Activated naive CD8-positive, alpha-beta T cell treated with anti-CD3 and anti-CD28 coated beads for 36 hours (primary cell): ENCODE measurements at places on chromosomes 4 and X. TPM values are rescaled to one million over a fixed set of nuclear protein-coding genes. Genes with fewer than 3 reads are reported as not detected.
A peak's percentile ranks its signal among the peaks of the same experiment; 100 is the strongest.

Gene MAGEC3
- total RNA-seq, result not detected

Gene CT45A10
- total RNA-seq, result not detected

Gene GALNTL6
- total RNA-seq, result not detected

Gene PCDH19
- not detected for total RNA-seq

Gene XKRX
- total RNA-seq, result 0.60 TPM

Gene BEND4
- total RNA-seq, result 1.4 TPM

Gene NAP1L3
- 3.2 TPM for total RNA-seq

DNA sequence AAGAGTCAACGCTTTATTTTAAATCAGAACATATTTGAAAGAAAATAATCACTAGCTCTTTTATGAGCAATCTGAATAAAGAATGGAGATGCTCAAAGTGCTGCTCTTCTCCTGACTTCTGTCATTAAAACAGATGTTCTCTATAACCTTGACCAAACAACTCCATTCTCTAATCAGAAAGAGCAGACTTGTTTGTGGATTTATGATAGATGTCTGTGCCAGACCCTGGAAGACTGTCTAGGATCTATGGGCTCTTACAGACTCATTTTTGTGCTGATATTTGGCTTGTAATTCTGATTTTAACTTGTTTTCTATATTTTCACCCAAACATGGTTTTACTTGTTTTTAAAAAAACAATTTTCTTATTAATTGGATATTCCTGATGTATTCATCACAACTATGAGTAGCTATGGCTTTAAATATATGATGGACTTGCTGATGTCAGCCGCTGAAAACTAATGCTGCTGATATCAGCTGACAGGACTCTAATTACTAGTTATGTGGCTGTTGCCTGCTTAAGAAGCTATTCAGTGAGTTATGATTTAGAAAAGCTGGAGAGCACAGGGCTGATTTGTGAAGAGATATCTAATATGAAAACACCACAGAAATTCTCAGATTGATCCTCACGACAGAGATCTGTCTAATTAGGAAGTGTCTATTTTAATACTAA lies 31.6 kb upstream of the MAML3 start:
- H3K4me3 ChIP-seq, result no peak overlapping the region
- no peak overlapping the region for H3K27ac ChIP-seq
- H3K27me3 ChIP-seq, result peaks cover 3% of the 10 kb centered on the region
- H3K4me1 ChIP-seq, result no peaks in the 10 kb centered on the region
- DNase-seq, result no peak

- H3K27me3 ChIP-seq, result peaks cover 5% of the 10 kb centered on the region
- DNase-seq, result no peak
- H3K4me3 ChIP-seq, result no peak overlapping the region
- H3K36me3 ChIP-seq, result no peaks in the 10 kb centered on the region
- H3K27ac ChIP-seq, result no peak overlapping the region
Measured at GRCh38 chr4:13888112-13888511, 260.6 kb upstream of the BOD1L1 start.

- H3K36me3 ChIP-seq, result peaks cover 36% of the 10 kb centered on the region
- no peak overlapping the region for H3K4me3 ChIP-seq
- DNase-seq, result no peak
- H3K4me1 ChIP-seq, result peaks cover 34% of the 10 kb centered on the region
- no peak overlapping the region for H3K27ac ChIP-seq
Measured at GRCh38 chrX:9482408-9482807, 17.6 kb downstream of the TBL1X start.

- no peaks in the 10 kb centered on the region for H3K4me1 ChIP-seq
- H3K36me3 ChIP-seq, result no peaks in the 10 kb centered on the region
- H3K27me3 ChIP-seq, result peaks cover 9% of the 10 kb centered on the region
- no peak overlapping the region for H3K4me3 ChIP-seq
- H3K27ac ChIP-seq, result no peak overlapping the region
Measured at GRCh38 chr4:101695176-101695575, 95.4 kb upstream of the BANK1 start.

GRCh38 chr4:123363729-123364128 lies 32.9 kb upstream of the SPRY1 start:
- H3K4me1 ChIP-seq, result no peaks in the 10 kb centered on the region
- no peak overlapping the region for H3K27ac ChIP-seq
- DNase-seq, result no peak
- H3K36me3 ChIP-seq, result no peaks in the 10 kb centered on the region

- DNase-seq, result no peak
- no peak overlapping the region for H3K27ac ChIP-seq
- H3K4me1 ChIP-seq, result peaks cover 5% of the 10 kb centered on the region
- no peaks in the 10 kb centered on the region for H3K27me3 ChIP-seq
- peaks cover 12% of the 10 kb centered on the region for H3K36me3 ChIP-seq
Measured at GRCh38 chr4:55442541-55442940, 46.8 kb downstream of the TMEM165 start.

DNA sequence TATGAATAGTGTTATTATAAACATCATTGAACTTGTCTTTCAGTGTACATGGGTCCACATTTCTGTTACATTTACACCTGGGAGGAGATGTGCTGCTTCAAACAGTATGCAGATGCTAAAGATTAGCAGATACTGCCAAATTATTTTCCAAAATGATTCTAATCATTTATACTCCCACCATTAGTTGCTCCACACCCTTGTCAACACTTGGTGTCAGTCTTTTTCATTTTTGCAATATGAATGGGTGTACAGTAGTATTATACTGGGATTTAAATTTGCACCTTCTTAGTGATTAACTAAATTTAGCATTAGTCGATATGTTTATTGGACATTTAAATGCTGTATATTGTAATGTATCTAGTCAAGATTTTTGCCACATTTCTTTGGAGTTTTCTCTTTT lies 131.6 kb upstream of the GRID2 start:
- no peaks in the 10 kb centered on the region for H3K27me3 ChIP-seq
- no peaks in the 10 kb centered on the region for H3K36me3 ChIP-seq
- no peak overlapping the region for H3K27ac ChIP-seq
- no peaks in the 10 kb centered on the region for H3K4me1 ChIP-seq
- no peak overlapping the region for H3K4me3 ChIP-seq
- DNase-seq, result no peak

DNA sequence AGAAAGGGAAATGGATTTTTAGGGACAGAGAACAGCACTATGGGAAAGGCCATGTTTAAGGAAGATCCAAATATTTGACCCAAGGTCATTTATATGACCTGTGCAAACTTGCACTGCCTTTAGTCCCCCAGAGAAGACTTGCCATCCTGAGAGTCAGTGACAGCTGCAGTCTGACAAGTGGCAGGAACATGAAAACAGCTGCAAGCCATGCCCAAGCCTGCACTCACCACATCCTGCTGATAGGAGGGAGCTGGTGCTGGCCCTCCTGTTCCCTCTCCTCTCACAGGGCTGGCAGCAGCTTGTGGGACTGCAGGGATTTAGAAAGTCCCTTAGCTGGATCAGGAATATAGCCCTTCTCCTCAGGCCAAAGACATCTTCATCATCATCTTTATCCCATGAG lies 187.7 kb downstream of the RAP1GDS1 start:
- H3K4me1 ChIP-seq, result peaks cover 36% of the 10 kb centered on the region
- no peak overlapping the region for H3K27ac ChIP-seq
- H3K36me3 ChIP-seq, result peaks cover 27% of the 10 kb centered on the region
- no peak overlapping the region for H3K4me3 ChIP-seq

DNA sequence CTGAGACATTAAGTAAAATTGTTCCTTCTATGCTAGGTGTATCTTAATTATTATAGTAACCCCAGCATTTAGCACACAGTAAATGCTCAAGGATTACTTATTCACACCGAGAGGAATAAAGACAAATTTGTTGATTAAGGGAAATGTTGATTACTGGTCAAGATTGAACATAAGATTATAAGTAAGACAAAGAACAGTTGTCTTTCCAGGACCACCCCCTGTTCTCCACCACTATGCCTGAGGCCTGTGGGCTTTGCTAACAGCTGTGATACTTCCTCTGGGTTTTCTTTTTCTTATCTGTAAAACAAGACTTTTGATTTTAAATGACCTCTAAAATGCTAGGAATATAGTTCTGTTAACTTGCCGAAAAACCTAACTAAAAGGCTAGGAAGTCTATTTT lies 128.0 kb downstream of the DCLK2 start:
- H3K27ac ChIP-seq, result no peak overlapping the region
- no peak overlapping the region for H3K4me3 ChIP-seq
- peaks cover 2% of the 10 kb centered on the region for H3K4me1 ChIP-seq
- no peak for DNase-seq
- H3K27me3 ChIP-seq, result peaks cover 4% of the 10 kb centered on the region

DNA sequence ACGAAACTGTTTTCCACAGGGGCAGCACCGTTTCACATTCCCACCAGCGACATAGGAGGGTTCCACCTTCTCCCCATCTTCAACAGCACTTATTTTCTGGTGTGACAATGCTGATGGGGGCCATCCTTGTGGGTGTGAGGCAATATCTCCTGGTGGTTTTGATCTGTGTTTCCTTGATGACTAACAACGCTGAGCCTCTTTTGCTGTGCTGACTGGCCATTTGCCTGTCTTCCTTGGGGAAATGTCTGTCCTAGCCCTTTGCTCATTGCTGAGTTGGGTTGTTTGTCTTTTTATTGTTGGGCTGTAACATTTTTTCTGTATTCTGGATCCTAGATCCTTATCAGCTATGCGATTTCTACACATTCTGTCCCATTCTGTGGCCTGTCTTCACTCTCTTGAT lies 33.7 kb downstream of the ATP2B3 start:
- peaks cover 3% of the 10 kb centered on the region for H3K4me1 ChIP-seq
- H3K27me3 ChIP-seq, result no peaks in the 10 kb centered on the region
- DNase-seq, result no peak
- no peak overlapping the region for H3K27ac ChIP-seq

DNA sequence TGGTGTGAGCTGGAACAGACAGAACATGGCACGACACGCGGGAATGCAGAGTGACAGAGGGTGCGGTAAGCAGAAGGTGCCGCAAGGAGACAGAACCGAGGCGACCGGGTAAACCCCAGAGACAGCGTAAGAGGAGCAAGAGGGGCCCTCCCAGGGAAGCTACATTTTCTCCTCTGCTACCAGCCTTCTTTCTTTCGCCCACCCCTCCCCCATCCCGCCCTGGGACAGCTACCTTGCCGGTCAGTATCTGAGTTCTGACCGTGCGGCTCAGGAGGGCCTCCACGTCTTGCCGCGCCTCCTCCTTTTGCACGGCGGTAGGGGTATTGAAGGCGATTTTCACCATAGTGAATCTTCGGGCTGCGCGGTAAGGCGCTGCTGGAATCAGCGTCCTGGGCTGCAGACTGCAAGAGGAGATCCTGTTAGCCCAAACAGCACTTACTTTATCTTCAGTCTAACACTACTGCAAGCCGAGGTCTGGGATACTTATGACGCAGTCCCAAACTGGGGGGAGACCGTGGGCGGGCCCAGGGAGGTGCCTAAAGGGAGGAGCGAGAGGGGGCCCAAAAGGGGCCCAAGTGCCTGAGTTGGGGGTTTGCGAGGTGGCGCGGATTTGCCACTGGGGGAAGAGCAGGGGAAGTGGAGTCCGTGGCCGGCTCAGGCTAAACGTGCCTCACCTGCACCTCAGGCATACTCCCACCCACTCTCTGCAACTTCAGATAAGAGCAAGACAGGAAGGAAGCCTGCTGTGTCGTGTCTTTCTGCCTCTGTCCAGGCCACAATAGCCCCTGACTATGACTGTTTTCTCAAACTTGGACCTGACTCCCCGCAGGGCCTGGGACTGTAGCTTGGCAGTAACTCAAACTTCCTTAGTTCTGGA lies at the start of gene ITM2A:
TSS of gene ITM2A (minus strand) at position 462 of the 877 bp plus-strand sequence. CDS start at position 343, 119 bp downstream.
- H3K4me3 ChIP-seq, result peak within 1 kb of the TSS; percentile 91
- peak; percentile 60 for DNase-seq
- H3K27ac ChIP-seq, result peak within 1 kb of the TSS; percentile 90
- no peaks in the 10 kb centered on the region for H3K27me3 ChIP-seq
- peaks cover 8% of the 10 kb centered on the region for H3K36me3 ChIP-seq

- no peak overlapping the region for H3K27ac ChIP-seq
- H3K36me3 ChIP-seq, result no peaks in the 10 kb centered on the region
- no peak for DNase-seq
- H3K4me1 ChIP-seq, result no peaks in the 10 kb centered on the region
- H3K27me3 ChIP-seq, result no peaks in the 10 kb centered on the region
Measured at GRCh38 chr4:100576570-100576969, 58.7 kb upstream of the EMCN start.

GRCh38 chrX:103726477-103726876 lies 15.8 kb downstream of the TMEM31 start:
- no peaks in the 10 kb centered on the region for H3K4me1 ChIP-seq
- DNase-seq, result no peak
- H3K36me3 ChIP-seq, result no peaks in the 10 kb centered on the region
- H3K27ac ChIP-seq, result no peak overlapping the region
- no peak overlapping the region for H3K4me3 ChIP-seq
